NCI-H748 treated with DMSO at 0.1 percent for 48 hours (cell line): ENCODE measurements at places on chromosomes 1 and 21.

DNA sequence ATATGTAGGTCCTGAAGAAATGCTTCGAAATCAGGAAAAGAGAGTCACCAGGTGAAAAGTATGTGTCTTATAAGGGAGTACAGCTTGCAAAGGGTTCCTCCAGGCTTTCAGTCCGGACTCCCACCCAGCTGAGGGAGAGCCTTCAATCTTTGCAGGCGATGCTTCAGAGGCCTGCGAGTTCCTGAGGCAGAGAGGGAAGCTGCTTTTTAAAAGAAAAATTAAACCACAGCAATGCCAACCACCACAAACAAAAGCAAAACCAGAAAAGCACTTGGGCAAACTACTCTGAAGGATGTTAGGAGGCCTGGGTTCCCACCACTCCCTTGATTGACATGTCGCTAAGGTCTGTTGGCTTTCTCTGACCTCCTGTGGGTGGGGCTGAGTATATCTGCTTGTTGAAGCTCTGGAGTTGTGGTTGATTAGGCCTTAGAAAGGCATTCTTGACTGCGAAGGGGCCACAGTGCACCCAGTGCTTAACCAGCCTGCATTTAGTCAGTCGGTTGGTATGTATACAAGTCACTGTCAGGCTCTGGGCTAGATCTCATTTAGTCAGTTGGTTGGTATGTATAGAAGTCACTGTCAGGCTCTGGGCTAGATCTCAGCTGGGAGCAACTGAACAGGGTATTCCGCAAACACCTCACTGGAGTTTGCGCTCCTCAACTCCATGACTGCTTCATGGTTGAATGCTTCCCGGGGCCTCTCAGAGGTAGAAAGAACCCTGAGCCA lies 1.2 kb downstream of the NIPAL3 start:
- DNase-seq, result no peak

- DNase-seq, result no peak
Measured at GRCh38 chr21:29656504-29657239, 283.1 kb downstream of the GRIK1 start.

GRCh38 chr1:156024801-156025200 lies 4.0 kb upstream of the SSR2 start:
- DNase-seq, result no peak

GRCh38 chr1:207852576-207853371 lies 58.2 kb downstream of the CD34 start:
- no peak for DNase-seq

DNA sequence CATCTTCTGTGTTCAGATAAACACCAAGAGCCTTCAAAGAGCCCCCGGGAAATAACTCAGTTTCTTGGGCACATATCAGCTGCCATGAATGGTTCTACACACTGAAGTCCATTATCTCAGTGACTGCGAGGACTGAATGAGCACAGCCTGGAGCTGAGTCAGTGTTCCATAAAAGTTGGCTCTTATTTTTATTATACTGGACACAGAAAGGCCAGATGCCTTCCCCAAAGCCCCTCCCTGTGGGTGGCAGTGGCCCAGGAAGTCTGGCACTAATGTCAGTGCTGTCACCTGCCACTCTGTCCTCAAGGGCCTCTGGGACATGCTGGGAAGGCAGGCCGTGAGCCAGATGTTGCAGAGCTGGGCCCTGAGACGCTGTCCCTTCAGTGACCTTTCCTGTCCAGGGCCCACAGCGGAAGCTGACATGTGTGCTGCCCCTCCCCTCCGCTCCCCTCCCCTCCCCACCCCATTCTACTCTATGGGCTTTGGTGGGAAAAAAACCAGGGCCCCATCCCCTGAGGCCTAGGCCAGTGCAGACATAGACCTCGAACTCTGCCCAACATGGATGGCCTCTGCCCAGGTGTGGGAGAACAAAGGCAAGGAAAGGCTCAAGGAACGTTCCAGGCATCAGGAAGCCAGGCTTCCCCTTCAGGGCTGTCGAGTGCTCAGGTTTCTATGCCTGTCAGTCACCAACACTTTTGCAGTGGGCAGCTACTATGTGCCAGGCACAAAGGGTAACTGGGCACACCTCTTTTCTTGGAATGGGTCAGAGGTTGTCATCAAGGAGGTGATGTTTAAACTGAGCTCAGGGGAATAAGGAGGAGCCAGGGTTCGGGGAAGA lies 22.4 kb upstream of the NPPB start:
- DNase-seq, result no peak

DNA sequence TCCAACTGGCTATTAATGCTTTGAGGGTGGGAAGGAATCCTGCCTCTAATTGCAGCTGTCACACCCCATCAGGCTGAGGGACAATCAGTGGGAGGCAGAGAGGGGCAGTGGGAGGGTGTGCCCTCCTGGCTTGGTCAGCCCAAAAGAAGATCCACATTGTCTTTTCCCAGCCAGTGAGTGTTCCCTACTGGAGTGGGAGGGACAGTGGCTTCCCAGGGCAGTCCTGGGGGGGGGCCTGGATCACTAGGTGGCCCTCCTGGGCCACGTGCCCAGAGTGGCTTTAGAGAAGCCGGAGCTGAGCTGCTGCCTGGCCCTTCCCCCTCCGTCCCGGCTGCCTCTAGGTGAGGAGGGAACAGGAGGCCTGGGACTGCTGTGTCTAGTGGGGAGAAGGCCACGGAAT lies 14.0 kb downstream of the INKA2 start:
- DNase-seq, result no peak

DNA sequence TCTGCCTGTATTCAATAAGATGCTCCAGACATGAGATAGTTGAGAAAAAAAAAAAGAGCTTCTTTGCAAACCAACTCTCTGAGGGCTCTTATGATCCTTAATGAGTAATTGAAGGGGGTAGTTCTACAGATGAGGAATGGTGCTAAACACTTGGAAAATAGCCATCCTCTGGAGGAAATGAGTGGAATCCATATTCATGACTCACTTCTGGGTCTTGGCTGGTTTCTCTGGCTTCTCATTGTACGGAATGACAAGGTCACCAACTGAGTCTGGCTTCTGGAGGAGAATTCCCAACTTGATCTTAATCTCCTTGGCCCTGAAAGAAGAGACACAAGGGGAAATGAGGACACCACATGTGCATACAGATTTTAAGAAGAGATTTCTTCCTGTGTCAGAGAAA lies 34.7 kb downstream of the RGS5 start:
- DNase-seq, result no peak

DNA sequence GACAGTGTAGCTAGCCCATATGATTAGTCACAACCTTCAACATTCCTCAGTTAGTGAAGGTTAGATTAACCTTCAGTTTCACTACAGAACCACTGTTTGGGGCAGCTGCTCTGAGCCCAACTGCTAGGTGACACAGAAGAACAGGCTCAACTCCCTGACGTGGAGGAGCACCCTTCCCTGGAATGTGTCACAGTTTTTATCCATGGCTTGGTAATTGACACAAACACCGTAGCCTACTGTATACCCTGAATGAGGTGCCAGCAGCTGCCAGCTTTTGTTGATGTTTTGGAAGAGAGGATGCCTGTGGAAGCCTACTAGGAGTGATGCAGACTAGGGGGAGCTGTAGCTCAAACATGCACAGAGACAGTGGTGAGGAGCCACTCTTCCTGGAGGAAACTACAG lies 56.6 kb upstream of the CR2 start:
- DNase-seq, result no peak

DNA sequence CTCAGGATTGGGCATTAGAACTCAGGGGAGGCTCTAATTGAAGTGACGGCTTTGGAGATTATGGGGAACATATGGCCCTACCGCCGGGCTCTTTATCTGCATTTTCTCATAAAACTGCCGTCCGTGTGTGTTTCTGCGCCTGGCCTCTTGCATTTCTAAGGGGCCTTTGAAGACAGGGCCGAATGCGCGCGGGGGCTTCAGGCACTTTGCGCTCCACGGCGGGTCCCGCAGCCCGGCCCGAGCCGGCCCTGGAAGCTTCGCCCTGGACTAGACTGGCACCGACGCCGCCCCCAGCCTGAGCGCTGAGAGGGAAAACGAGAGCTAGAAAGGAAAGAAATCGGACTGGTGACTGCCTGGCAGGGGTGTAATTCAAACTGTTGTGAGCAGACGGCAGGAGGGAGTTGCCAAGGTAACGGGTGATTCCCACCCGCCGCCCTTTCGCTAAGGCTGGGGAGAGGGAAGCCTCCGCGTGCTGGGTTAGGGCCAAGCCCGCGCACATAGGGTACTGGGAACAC lies 120.7 kb downstream of the LMX1A start:
- peak; percentile 89 for DNase-seq

- DNase-seq, result no peak
Measured at GRCh38 chr1:117414943-117415342, 47.7 kb downstream of the MAN1A2 start.

DNA sequence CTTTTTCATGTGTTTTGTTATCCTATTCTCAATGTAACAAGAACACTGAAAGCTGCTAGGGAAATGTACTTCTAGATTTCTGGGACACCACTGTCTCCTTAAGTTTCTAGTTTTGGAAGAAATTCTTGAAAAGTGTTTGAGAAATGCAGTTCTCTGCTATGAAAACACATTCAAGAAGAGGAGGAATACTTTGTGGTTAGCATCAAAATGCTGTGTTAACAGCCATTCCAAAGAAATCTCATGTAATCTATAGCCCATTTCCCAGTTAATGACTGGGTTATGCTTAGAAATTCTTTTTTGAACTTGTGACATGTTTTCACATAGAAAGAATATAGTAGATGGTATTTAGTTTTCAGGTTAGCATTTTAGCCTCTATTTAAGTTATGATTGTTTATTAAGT lies 6.0 kb downstream of the RAVER2 start:
- DNase-seq, result no peak

- no peak for DNase-seq
Measured at GRCh38 chr1:14924455-14925331, 228.9 kb upstream of the TMEM51 start.

DNA sequence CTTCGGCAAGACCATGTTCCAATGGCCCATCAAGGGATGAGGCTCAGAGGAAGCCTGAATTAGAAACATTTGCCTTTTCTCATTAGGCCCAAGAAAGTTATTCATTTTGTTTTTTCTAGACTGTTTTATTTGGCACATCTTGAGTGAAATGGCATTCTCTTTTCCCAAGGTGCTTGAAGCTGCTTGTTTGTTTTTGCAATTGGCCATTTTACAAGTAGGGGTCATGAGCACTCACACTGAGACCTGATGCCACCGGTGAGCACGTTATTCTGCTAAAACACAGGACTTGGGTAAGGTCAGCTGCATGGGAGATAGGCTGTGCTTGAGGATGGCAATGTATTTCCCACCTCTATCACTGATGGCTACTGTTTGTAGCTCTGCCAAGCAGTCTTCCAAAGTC lies 128.1 kb downstream of the TBX15 start:
- DNase-seq, result no peak

- no peak for DNase-seq
Measured at GRCh38 chr1:188825471-188825870, 1652.2 kb downstream of the BRINP3 start.
